CD4-positive, alpha-beta T cell treated with Interleukin-2 at 100 ng/mL for 4 hours (primary cell): ENCODE measurements at places on chromosomes 3 and 15.

DNA sequence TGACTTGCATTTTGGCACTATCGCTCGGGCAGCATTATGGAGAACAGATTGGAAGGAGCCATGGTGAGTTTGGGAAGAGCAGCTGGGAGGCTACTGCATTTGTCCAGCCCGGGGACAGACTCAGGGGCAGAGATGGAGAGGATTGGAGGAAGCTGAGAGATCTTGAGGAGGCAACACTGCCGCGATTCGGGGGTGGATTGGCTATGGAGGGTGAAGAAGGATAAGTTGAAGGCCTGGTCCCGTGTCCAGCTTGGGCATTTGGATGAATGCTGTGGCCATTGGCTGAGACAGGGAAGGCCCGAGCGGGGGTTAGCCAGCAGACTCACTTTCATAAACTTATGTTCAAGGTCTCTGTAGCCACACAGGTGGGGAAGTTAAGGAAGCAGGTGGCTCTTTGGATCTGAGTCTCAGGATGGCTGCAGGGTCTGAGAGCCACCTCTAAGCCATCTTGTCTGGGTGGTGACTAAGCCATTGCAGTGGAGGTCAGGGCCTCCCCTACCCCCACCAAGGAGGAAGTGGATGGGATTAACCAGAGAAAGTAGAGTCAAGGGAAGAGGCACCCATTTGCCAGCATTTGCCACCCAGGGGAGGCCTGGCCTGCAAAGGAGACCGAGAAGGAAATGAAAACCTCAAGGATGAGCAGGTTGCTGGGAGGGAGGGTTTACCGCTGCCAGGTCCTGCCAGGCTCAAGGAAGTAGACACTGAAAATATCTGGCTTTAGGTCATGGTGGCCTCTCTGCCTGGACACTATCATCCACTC lies 144.0 kb upstream of the TLE3 start:
- no peak for DNase-seq

DNA sequence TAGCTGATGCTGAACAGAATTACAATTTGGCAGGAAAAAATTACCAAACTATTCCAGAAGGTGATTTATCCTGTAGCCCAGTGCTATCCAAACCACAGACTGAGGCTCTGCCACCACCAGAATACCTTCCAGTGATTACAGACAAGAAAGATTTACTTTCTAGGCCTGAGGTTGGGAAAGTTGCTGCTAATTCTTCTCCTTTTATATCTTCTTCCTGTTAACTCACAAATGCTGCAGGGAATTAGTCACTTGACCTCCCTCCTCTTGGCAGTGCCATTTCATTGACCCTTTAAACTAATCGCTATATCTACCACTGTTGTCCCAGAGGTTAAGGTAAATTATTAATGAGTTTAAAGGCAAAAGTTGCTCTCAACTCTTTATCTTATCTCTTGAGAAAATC lies 118.4 kb downstream of the CTNNB1 start:
- no peak for DNase-seq

- DNase-seq = no peak
Measured at GRCh38 chr3:62184559-62184958, 188.8 kb downstream of the FEZF2 start.

GRCh38 chr3:13706451-13706850 lies 157.5 kb downstream of the FBLN2 start:
- DNase-seq = no peak

DNA sequence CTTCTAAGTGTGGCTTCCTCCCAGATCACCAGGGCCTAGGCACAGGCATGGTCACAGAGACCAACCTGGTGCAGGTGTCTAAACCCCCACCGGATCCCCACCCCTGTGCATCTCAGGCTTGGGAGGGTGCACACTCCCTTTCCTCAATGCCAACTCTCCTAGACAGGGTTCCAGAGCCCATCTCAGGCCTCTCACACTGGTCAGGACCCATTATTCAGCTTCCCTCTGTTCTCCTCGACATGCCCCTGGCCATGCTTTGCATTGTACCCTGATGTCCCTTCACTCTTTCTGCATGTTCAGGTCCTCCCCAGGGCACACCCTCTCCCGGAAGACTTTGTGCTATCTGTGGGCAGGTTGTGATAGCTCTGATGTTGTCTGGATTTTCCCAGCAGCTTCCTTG lies 23.5 kb downstream of the FGD5 start:
- DNase-seq = no peak
